Amniotic stem cell (primary cell): ENCODE measurements at places on chromosomes 3 and 15.

- DNase-seq, result no peak
Observed at GRCh38 chr15:69454953-69455352, 2.3 kb downstream of the RPLP1 start.

DNA sequence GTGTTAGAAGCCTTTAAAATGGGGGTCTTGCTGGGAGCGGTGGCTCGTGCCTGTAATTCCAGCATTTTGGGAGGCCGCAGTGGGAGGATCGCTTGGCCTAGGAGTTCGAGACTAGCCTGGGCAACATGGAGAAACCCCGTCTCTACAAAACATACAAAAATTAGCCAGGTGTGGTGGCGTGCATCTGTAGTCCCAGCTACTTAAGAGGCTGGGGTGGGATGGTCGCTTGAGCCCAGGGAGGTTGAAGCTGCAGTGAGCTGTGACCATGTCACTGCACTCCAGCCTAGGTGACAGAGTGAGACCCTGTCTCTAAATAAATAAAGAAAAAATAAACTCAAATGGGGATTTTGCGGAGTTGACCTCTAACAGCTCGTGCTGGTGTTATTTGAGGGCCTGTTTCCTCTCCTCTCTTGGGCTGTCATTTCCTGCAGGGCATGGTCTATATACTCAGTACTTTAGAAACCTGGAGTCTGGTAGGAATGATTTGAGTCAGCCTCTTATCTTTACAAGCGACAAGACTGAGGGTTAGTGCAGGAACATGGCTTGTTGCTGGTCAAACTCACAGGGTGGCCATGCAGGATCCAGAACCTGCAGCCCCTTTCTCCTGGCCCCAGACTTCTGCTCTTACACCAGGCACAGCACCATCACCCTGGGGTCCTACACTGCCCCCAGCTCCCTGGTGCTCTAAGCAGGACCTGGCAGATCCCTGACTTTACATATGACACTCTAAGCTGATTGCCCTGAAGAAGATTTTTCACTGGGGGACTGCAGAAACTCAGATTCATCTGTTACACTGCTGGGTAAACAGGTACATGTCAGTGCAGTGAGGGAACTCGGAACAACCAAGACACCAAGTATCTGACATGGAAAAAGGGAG lies 15.1 kb downstream of the EHD4 start:
- DNase-seq, result no peak

DNA sequence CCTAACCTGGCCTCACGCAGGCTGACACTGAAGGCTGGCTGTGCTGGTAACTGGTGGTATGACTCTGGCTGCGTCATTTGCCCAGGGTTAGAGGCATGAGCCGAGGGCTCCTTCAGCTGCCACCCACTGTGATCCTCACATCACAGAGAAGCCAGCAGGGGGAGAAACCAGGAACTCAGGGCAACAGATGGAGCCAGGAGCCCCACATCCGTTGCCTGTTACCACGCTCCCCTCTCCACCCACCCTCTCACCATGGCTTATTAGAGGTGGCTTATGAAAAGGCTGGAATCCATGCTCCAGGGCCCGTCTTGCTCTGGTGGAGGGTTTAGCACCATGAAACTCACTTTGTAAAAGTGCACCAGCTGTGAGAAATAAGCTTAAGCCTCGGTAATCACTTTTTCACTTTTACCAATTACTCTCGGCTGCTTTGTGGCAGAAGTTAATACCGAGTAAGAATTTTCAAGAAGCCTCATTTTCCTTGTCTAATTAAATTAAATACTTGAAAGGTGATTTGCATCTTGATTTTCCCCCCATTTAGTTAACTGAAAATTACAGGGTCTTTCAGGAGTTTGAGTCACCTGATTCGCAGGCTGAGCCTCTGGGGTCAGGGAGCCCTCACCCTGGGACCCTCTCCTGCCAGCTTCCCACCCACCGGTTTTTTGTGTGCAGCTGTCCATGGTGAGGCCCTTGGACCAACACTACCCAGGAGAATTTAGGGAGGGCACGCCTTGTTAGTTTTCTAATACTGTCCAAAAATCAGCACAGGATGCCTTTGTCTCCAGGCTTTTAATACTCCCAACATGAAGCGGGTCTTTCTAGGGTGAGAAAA lies 60.9 kb downstream of the ASB7 start:
- no peak for DNase-seq

GRCh38 chr15:35256551-35256950 lies 171.5 kb upstream of the NANOGP8 start:
- DNase-seq, result no peak

DNA sequence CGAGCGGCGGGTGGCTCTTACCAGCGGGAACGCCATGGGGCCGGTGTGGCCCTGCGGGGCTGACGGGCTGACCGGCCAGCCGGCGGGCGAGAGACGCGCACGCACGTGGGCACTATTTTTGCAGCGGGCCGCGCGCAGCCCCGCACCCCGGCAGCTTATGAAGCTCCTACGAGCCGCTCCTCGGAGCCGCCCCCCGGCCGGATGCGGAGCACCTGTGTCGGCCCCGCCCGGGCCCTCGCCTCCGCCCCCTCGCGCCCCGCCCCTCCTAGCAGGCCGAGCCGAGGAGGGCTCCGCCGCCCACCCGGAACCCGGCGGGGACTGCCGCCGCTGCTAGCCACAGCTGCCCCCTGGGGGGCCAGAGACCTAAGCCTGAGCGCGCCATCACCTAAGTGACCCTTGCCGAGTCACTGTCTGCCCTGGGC lies 683 bp upstream of the CPEB1 start:
- no peak for DNase-seq

GRCh38 chr3:146550070-146550615 lies 5.7 kb upstream of the PLSCR1 start:
- no peak for DNase-seq

- no peak for DNase-seq
Observed at GRCh38 chr3:184345317-184346144, 8.1 kb downstream of the FAM131A start.

DNA sequence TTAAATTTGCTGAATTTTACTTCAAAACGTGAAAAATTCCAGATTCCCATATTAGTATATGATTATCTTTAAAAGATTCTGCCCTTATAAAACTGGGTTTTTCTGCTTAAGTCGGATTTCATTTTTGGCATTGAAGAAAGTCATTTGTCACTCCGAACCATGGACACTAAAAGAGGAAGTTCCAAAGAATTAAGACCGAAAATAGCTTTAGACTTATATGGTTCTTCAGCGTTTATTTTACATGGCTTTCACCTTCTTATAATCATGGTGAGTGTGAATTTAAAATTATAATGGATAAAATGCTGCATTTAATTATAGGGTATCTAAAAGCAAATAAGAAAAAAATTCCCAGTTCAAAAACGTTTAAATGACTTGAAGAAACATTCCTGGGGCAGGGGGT lies 1.0 kb downstream of the C3orf38 start:
- no peak for DNase-seq

GRCh38 chr15:58286523-58286922 lies 145.3 kb upstream of the LIPC start:
- no peak for DNase-seq

DNA sequence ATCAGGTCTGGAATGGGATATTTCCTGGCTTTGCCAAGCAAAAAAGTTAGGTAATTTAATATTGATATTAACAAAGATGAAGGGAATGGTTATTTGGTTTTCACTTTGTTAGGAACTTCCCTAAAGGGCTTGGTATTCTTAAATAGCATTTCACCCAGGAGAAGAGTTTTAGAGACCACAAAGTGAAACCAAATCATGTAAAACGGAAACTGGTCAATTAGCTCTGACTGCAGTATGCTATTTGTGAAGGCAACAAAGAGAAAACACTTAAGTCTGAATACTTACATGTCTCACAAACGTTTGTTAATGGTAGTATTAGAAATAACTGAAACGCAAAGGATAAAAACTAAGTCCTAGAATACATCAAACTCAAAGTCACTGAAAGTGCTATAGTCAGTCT lies 32.4 kb upstream of the SETMAR start:
- DNase-seq, result no peak

- no peak for DNase-seq
Observed at GRCh38 chr3:178562143-178562946, 26.1 kb downstream of the KCNMB2 start.

DNA sequence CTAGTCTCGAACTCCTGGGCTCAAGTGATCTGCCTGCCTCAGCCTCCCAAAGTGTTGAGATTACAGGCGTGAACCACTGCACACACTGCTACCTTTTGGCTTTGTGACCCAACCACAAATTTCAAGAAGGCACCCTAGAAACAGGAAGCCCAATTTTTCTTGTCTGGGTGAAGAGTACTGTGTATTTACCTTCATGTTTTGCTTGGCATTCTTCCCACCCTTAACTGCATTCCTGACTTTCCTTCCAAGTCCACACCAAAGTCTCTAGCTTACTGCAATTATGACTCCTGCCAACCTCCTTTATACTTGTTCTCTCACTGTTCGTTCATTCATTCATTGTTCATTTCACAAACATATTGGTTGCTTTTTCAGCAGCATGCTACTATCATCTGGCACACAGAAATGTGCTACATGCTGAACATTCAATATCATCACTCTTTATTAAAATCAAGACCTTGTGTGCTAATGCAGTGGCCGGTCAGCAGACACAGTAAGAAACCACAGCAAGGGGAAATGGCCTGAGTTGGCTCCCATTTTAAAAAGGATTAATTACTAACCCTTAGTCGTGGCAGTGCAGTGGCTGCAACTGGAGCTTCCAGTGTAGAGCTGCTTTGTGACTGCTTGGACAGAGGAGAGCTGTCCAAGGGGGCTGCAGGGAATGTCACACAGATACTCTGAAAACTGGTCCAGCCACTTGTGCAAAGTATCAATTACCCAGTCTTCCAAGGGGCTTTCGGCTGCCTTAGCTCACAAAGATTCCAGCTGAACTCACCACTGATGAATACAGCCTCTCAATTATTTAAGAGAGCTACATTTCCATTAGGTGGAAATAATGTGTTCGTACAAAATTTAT lies 94.0 kb downstream of the ETFA start:
- DNase-seq, result no peak

GRCh38 chr15:64029633-64030032 lies 16.7 kb downstream of the DAPK2 start:
- DNase-seq, result no peak
